ENCODE measurements at places on chromosomes 2 and 18.
A peak's percentile ranks its signal among the peaks of the same experiment; 100 is the strongest.

DNA sequence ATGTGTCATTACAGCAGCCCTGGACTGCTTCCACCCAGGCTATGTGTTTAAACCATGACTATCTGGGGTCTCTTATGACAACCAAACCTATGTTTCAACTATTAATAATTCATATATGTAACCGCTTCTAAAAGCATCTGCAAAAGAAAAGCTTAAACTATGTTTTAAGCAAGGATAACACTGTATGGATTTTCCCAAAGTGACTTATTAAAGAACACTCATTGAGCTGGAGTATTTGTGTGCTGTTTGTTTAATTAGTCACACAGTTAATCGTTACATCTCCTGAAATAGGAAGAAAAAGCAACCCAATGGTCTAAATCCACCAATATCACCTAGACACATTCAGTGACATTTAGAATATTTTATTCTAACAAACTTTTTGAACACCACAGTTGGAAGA lies 51.3 kb downstream of the TMEM163 start:
- H3K4me3 ChIP-seq: no peak overlapping the region
- peaks cover 44% of the 10 kb centered on the region for H3K4me1 ChIP-seq
- DNase-seq: no peak
- no peaks in the 10 kb centered on the region for H3K27me3 ChIP-seq

DNA sequence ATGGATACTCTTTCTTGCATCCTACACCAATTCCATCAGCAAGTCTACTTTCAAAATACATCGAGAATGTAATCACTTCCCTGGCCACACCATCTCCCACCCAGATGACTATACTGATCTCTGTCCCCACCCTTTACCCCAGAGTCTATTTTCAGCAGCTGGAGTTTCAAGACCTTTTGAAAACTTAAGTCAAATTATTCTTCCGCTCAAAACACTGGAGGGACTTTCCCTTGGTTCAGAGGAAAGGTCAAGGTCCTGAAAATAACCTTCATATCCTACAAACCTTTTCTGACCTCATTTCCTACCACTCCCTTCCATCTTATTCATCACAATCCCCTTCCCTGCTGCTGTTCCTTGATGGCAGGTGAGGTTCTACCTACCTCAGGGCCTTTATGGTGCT lies 58.8 kb upstream of the LYPD6 start:
- H3K4me1 ChIP-seq: peaks cover 11% of the 10 kb centered on the region
- no peak overlapping the region for H3K27ac ChIP-seq
- no peak overlapping the region for H3K4me3 ChIP-seq
- H3K36me3 ChIP-seq: no peaks in the 10 kb centered on the region
- peaks cover 5% of the 10 kb centered on the region for H3K27me3 ChIP-seq

GRCh38 chr2:227473122-227473461 lies 1.1 kb downstream of the AGFG1 start:
- peak overlapping the region; percentile 90 for H3K4me3 ChIP-seq
- no peaks in the 10 kb centered on the region for H3K27me3 ChIP-seq
- H3K4me1 ChIP-seq: peaks cover 21% of the 10 kb centered on the region
- H3K36me3 ChIP-seq: no peaks in the 10 kb centered on the region
- no peak for DNase-seq

DNA sequence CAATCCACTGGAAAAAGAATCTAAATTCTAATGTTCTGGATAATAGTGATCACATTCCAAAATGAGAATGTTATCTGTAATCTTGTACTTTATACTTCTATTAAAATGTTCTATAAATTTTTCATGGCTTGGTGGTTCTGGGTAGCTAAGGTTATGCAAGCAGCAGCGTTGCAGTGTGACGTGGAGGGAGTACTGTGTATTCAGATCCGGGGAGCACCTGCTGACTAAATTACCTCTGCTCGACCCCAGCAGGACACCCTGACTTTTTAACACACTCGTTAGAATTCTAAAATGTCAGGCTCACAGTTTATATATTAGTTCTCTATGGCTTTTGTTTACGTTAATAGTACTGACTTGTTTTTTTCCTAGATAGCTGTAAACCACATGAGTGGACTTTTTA lies 13.0 kb downstream of the ATIC start:
- peaks cover 11% of the 10 kb centered on the region for H3K4me1 ChIP-seq
- H3K27ac ChIP-seq: no peak overlapping the region
- no peak overlapping the region for H3K4me3 ChIP-seq
- peaks cover 45% of the 10 kb centered on the region for H3K36me3 ChIP-seq

DNA sequence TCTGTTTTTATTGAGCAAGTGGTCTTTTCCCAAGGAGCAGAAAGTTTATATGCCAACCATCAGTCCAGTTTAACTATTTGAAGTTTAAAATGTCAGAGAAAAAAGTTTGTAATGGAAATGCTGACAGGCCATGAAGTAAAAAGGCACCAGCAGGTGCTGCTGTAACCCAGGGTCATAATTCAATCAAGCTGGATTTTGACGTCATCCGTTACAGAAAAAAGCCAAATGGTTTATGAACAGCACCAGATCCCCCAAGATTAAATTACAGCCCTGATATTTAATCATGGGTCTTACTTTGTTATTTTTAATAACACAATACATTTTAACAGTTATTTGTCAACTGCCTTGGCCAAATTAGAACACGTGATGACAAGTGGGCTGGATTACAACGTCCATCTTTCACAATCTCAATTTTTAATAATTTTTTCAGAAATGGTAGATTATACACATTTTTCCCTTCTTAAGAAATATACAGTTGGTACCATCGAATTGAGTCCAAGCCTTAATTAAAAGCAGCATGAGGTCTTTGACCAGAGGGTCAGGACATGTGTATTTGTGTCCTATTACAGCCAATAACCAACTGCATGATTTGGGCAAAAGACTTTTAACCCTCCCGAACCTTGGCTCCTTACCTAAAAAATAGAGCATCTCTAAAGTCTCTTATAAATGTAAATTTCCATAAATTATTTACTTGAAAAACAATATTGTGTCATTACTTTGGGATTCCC lies 10.0 kb downstream of the TCF4 start:
- peaks cover 12% of the 10 kb centered on the region for H3K4me1 ChIP-seq
- peaks cover 1% of the 10 kb centered on the region for H3K36me3 ChIP-seq
- H3K4me3 ChIP-seq: no peak overlapping the region
- no peak for DNase-seq
- H3K27ac ChIP-seq: no peak overlapping the region
